SIG-M5 (cell line): ENCODE measurements at places on chromosomes 5 and 9.

DNA sequence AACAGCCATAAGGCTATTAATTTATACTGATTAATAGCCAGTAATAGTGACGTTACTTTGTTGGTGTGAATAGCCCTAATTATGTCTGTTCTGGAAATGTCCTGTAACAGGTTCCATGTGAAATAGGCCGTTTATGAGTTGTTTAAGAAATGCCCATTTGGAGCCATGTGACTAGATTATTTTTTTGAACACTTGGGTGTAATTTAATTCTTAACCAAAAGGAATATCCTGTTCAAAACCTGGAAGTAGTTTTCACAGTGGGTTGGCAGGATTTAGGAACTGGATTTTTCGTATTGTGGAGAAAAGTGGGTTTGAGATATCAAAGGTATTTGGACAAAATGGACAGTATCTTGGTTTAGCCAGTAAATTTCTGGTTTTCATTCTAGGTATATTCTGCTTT is 1.3 kb downstream of the TENT2 start:
- DNase-seq: no peak

GRCh38 chr5:99926463-99926862 is 608.7 kb upstream of the FAM174A start:
- DNase-seq: no peak

- DNase-seq: no peak
These were observed 226.6 kb downstream of the SNX18 start for GRCh38 chr5:54743997-54744788.

DNA sequence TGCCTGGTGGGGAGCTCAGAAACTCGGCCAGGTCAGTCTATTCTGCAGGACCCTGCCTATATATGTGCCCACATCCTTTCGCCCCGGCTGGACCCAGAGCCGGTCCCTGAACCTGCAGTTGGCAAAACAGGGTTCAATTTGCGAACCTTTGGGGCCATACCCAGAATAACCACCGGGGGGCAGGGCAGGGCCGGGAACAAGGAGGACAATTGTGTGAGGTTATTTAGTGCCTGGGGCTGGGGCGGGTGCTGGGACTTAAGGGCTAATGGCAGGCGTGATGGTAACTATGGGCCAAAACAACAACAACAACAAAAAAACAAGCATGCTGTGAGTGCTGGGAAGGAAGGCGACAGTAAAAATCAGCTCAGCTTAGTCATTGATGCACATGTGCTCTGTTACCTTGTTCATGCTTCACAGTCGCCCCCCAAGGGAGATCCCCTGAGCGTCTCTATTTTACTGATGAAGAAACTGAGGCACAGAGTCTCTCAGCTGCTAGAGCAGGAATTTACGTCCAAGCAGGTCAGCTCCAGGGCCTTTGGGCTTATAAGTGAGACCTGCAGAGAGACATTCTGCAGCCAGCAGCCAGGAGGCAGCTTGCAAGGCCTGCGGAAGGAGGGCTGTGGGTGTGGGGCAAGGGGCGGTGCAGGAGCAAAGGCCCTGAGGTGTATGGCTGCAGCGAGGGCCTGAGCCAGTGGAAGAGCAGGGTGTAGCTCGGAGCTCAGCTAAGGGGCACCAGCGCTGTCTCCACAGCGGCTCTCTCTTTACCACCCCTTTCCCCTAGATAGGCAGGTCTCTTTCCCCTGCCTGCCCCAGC is 106.0 kb downstream of the PHF2 start:
- no peak for DNase-seq

- no peak for DNase-seq
These were observed 79.4 kb downstream of the PAM start for GRCh38 chr5:102834438-102834964.

DNA sequence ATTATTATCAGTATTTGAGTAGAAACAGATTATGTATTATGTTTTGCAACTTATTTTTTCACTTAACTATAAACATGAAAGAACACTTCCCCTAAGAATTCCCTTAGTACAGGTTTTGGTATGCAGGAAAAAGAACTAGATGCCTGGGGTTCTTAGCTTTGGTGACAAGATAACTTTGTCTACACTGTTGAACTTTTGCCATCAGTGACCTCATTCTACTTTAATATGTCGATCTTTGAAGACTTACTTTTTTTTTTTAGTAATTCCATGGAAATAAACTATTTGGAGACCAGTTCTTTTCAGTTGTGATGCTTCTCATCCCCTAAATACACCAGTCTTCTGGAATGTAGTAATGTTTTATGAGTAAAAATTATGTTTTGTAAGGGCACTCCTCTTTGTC is 34.3 kb downstream of the ZNF462 start:
- no peak for DNase-seq

- no peak for DNase-seq
These were observed 11.6 kb upstream of the SPTAN1 start for GRCh38 chr9:128540634-128541360.

- no peak for DNase-seq
These were observed 59.5 kb downstream of the MAST4 start for GRCh38 chr5:66655395-66656324.

DNA sequence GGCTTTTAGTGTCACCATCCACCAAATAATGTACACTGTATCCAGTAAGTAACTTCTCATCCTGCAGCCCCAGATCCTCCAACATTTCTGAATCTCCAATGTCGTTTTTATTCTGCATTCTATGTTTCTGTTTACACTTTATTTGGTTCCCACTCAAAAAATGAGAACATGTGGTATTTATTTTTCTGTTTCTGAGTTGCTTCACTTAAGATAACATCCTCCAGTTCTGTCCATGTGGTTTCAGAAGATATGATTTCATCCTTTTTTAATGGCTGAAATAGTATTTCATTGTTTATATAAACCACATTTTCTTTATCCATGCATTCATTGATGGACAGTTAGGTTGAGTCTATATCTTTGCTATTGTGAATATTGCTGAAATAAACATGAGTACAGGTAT is 677.3 kb upstream of the FTMT start:
- no peak for DNase-seq

- DNase-seq: no peak
These were observed 417.7 kb downstream of the IRX1 start for GRCh38 chr5:4013106-4013898.

GRCh38 chr9:137189297-137190295 is 1.1 kb downstream of the SSNA1 start:
- no peak for DNase-seq

- no peak for DNase-seq
These were observed 19.5 kb upstream of the SERINC5 start for GRCh38 chr5:80275347-80275746.

- peak; percentile 82 for DNase-seq
These were observed 29.1 kb upstream of the DUSP1 start for GRCh38 chr5:172800088-172800551.

DNA sequence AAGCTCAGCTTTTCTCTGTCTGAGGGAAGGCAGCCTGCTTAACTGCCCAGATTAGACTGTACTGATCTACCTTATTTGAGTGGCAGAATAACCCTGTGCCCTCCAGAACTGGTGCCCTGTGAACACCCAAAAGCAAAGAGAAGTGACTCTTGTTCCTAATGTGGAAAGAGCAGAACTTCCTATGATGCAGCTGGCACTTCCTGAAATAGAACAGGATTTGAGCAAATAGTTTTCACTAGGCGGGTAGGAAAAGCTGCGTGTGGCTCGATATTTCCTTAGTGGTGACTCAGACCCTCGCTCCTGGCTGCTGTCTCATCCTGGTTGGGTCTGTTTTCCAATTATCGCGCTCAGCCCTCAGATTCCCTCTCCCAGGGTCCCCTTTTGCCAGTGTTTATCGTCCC is 89.9 kb downstream of the SH3TC2 start:
- no peak for DNase-seq

DNA sequence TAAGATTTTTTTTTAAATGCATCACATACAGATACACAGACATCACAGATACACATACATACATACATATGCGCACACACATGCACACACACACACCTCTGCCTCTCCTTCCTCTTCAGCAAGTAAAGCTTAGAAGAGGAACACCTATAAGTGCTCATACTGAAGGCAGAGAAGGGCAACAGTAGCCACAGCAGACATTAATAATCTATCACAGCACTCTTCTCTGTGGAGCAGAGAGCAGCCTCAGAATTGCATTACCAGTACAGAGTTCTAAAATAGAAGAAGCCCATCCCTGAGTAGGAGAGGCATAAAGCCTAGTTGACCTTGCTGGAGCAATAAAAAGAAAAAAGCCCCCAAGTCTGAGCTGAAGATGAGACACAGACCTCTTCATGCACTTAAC is 110.6 kb downstream of the MLLT3 start:
- no peak for DNase-seq

DNA sequence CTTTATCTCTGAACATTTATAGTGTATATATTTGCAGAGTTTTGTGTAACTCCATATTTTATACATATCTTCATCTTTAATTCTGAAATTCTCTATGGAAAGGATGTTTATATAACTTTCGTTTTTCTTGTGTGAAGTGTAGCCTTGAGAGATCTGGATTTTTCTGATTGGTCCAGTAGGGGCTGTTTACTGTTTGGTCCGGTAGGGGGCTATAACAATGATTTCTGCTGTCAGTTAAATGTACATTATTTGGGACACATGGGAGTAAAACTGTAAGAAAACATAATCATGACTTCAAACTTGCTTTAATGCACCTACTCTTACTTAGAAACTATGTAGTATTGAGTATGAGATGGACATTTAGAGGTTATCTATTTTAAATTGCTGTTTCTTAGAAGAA is 527.1 kb upstream of the ARRDC3 start:
- DNase-seq: no peak

DNA sequence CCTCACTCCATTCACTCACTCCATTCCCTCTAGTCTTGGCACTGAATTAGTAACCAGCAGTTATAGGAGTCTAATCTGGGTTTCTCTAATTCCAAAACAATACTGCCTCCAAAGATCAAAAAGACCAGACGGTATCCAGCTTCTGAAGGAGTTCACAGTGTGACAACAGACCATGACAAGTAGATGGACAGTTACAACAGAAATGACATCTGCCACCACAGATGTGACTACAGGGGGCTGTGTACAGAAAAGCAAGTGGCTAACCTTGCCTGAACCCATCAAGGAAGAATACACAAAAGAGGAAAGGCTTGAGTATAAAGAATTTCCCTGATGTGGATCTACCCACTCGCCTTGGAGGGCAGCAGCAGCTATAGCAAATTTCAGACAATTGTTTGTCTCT is 112.4 kb downstream of the ACTL7B start:
- DNase-seq: no peak

DNA sequence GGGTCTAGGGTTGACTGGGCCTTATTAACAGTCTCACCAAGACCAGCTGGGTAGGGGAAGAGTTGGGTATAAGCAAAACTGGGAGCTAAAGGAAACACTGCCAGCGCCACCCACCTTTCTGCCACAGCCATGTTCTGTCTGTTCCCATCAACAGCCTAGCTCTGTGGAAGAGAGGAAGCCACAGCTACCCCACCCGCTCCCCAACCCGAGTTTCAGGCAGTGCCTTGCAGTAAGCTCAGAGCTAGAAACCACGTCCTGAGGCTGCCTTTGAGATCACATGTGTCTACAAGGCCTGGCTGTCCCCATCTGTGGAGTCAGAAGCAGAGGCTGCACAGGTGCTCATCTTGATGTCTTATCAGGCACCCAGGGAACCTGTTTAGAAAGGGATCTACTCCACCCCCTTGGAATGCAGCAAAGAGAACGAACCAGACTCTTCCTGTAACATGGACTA is 15.3 kb downstream of the HNRNPH1 start:
- no peak for DNase-seq

DNA sequence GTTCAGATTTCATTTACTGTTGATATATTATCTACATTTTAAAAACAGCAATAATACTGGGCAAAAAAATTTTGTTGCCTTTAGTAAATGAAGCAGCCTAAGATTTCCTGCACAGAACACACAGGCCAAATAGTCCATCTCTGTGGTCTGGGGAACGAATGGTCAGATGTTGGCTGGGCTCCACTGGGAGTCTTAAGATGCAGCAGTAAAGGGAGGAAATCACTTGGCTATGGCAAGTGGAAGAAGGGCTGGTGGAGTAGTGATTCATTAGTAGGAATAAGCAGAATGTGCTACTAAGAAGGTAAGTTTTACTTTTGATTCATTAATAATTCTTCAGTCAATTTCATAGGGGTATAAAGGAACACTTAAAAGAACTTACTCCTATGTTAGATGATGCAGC is 91.1 kb upstream of the ARRDC3 start:
- no peak for DNase-seq

DNA sequence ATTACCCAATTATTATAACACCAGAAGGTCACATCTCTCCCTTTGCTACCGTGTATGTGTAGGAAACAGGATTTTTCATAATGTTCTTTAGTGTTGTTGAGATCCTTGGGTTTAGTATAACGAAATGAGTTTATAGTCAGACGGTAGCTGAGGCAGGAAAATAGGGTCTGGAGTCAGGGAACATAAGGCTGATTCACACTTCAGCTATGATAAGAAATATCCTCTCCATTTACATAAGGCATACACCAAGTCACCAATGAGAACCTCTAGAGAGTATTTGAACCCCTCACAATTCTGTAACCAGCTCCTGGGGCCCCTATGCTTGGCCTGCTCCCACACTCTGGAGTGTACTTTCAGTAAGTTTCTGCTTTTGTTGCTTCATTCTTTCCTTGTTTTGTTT is 58.9 kb upstream of the ANKH start:
- no peak for DNase-seq

- no peak for DNase-seq
These were observed 245.3 kb upstream of the RASA1 start for GRCh38 chr5:87022415-87022814.

- DNase-seq: no peak
These were observed 6.2 kb upstream of the SHB start for GRCh38 chr9:38075272-38075671.

GRCh38 chr5:68994645-68995044 is 99.2 kb upstream of the SLC30A5 start:
- no peak for DNase-seq

DNA sequence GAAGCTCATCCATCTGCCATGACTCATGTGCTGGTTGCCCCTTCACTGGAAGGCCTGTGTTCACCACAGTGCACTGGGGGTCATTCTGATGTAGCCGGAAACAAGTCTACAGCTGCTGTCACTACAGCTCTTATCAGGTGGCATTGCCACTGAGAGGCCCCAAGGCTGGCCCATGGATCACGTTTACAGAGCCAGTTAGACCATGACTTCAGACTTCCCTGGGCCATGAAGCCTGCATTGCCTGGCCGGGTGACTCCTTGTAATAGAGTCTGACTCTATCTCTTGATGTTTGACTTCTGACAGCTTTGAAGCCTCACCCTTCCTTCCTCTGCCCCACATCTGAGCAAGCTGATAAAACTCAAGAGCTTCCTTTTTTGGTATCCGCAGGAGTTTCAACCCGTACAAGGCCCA is 473.5 kb upstream of the DAP start:
- no peak for DNase-seq

GRCh38 chr5:138770291-138770690 is 17.1 kb downstream of the CTNNA1 start:
- DNase-seq: no peak

GRCh38 chr5:139364466-139364865 is 18.6 kb downstream of the SLC23A1 start:
- no peak for DNase-seq

GRCh38 chr9:14349146-14349446 is 35.2 kb upstream of the NFIB start:
- no peak for DNase-seq
